ENCODE measurements at places on chromosomes 4 and X. TPM values are rescaled to one million over a fixed set of nuclear protein-coding genes. Genes with fewer than 3 reads are reported as not detected.

DNA sequence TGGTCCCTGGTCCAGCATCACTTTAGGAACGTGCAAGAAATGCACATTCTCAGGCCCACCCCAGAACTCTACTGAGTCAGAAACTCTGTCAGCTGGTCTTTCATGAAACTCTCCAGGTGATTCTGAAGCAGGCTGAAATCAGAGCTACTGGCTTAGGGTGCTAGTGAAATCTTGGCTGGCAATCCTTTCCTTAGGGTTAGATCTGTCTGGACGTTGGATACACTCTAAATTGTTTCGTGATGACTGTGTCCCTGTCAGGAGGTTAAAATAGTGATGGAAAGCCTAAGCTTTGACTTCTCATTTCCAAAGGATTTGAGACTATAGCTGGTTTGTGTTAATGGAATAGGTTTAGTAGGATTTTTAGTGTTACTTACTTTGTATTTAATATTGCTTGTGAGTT is 99.1 kb downstream of the ARHGAP10 start:
- no peak overlapping the region for H3K27ac ChIP-seq
- H3K4me1 ChIP-seq, result no peaks in the 10 kb centered on the region
- no peak for DNase-seq
- H3K27me3 ChIP-seq, result no peaks in the 10 kb centered on the region
- H3K4me3 ChIP-seq, result no peak overlapping the region

H2BW2 gene
- not detected for total RNA-seq

PLAC1 gene
- not detected for total RNA-seq

GRCh38 chrX:14359727-14360126 is 169.6 kb upstream of the GLRA2 start:
- H3K4me3 ChIP-seq, result no peak overlapping the region
- no peak overlapping the region for H3K27ac ChIP-seq
- no peak for DNase-seq
- H3K27me3 ChIP-seq, result no peaks in the 10 kb centered on the region
- no peaks in the 10 kb centered on the region for H3K36me3 ChIP-seq
- no peaks in the 10 kb centered on the region for H3K4me1 ChIP-seq

GRCh38 chr4:118836301-118837120 is 585 bp upstream of the SEC24D start:
- peak overlapping the region; percentile 91 for H3K4me3 ChIP-seq
- peak overlapping the region; percentile 87 for H3K27ac ChIP-seq
- no peaks in the 10 kb centered on the region for H3K36me3 ChIP-seq
- DNase-seq, result no peak

MGARP gene
- total RNA-seq, result 0.29 TPM

DNA sequence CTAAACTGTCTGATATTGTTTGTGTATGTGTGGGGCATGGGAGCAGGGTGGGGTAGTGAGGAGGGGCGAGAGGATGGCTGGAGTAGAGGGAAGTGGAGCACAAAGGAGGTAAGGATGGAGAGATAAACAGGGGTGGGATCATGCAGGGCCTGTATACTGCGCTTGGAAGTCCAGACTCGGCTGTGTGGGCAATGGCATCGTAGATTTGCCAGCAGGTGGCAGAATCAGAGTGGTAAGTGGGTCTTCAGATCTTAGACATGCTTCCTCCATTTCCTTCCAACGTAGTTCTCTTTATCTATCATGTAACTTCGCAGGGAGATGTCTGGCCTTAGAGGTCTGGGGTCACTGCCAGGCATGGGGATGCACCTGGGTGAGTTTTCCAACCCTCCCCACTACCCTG is 155.5 kb downstream of the PDGFRA start:
- H3K27ac ChIP-seq, result no peak overlapping the region
- no peaks in the 10 kb centered on the region for H3K27me3 ChIP-seq
- H3K36me3 ChIP-seq, result no peaks in the 10 kb centered on the region
- no peak for DNase-seq
- no peak overlapping the region for H3K4me3 ChIP-seq

FDCSP gene
- not detected for total RNA-seq

CYLC1 gene
- total RNA-seq, result not detected

- no peaks in the 10 kb centered on the region for H3K36me3 ChIP-seq
- no peak overlapping the region for H3K27ac ChIP-seq
- H3K4me1 ChIP-seq, result no peaks in the 10 kb centered on the region
- DNase-seq, result no peak
These were observed 73.9 kb upstream of the MAP9 start for GRCh38 chr4:155450676-155451075.

PRRG1 gene
- not detected for total RNA-seq

DNA sequence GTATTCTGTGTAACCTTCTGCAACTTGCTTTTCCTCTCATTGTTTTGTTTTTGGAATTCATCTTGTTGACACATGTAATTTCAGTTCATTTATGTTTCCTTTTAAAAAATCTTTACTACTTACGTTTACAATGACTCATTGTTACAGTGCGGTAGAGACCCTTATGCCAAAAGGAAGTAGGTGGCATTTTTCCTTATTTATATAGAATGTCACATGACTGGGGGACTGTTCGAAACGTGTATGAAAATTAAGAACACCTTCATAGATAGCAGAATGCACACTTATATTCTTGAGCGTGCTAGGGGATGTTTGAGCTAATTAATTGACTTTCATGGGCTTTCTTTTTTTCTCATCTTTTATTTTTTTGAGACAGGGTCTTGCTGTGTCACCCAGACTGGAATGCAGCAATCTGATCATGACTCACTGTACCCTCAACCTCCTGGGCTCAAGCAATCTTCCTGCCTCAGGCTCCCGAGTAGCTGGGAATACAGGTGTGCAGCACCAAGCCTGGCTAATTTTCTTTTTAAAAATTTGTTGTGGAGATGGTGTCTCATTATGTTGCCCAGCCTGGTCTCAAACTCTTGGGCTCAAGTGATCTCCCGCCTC is 7.3 kb downstream of the REPS2 start:
- no peak for DNase-seq
- no peaks in the 10 kb centered on the region for H3K36me3 ChIP-seq
- H3K27ac ChIP-seq, result no peak overlapping the region
- no peaks in the 10 kb centered on the region for H3K4me1 ChIP-seq
- H3K4me3 ChIP-seq, result no peak overlapping the region

DRD5 gene
- total RNA-seq, result not detected

DNA sequence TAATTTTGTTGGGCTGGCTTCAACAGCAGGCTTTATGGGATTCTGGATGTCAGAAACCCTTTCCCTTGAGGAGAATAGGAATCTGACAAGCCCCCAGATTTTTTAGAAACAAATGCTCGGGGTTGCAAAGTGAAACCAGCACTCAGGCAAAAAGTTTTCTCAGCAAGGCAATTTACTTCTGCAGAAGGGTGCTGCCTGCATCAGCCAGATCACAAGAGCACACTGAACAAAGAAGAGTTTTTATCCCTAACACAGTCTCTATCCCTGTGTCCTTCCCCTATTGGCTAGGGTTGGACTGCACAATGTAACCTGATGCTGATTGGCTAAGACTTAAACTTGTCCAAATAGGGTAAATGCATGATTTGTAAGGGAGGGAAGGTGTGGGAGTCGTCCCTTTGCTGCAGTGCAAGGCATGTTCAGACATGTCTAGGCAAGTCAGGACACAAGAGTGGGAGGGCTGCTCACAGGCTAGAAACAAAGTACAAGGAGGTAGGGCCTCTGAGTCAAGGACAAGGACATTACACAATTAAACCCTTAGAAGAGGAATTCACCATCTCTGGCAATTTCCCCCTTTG is 175.8 kb downstream of the CCNG2 start:
- H3K4me3 ChIP-seq, result no peak overlapping the region
- no peaks in the 10 kb centered on the region for H3K27me3 ChIP-seq
- H3K36me3 ChIP-seq, result no peaks in the 10 kb centered on the region
- no peak overlapping the region for H3K27ac ChIP-seq
- no peaks in the 10 kb centered on the region for H3K4me1 ChIP-seq
- no peak for DNase-seq

- H3K4me3 ChIP-seq, result no peak overlapping the region
- no peaks in the 10 kb centered on the region for H3K27me3 ChIP-seq
- H3K36me3 ChIP-seq, result no peaks in the 10 kb centered on the region
- DNase-seq, result no peak
- H3K4me1 ChIP-seq, result no peaks in the 10 kb centered on the region
These were observed 282.0 kb downstream of the ARHGAP24 start for GRCh38 chr4:85756938-85757337.

DNA sequence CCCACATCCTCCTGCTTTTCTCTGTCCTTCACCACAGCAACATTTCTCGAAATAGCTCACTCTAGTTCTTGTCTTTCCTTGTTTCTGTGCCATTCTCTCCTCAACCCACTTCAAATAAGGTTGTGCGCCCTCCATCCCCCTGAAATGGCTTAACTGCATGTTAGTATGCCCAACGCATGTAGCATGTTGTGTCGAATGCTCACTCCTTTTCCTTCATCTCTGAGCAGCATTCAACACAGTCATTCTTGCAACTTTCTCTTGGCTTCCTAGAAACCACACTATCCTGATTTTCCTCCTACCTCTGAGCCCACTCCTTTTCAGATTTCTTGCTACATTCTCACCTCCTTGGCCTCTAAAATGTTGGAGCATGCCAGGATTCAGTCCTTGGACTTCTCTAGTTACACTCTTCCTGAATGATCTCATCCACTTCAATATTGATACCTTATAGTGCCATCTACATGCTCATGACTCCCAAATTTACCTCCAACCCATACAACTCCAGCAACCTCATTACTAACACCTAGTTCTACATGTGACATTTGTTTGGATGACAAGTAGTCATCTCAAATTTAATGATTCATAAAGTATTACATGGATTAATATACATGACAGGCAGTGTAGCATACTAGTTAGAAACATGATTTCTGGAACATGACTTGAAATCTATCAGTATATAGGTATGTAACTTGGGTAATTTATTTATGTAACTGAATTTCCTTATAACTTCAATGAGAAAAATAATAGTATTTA is 22.3 kb downstream of the RBMX start:
- H3K4me1 ChIP-seq, result no peaks in the 10 kb centered on the region
- no peak for DNase-seq
- no peak overlapping the region for H3K27ac ChIP-seq
- no peaks in the 10 kb centered on the region for H3K27me3 ChIP-seq
- H3K4me3 ChIP-seq, result no peak overlapping the region
- H3K36me3 ChIP-seq, result no peaks in the 10 kb centered on the region

GRCh38 chr4:52997132-52997416 is 135.0 kb downstream of the RASL11B start:
- no peak for DNase-seq
- H3K4me3 ChIP-seq, result no peak overlapping the region
- H3K36me3 ChIP-seq, result no peaks in the 10 kb centered on the region
- no peaks in the 10 kb centered on the region for H3K27me3 ChIP-seq

GRCh38 chr4:110196871-110197528 is 1.4 kb downstream of the ELOVL6 start:
- no peaks in the 10 kb centered on the region for H3K27me3 ChIP-seq
- peaks cover 9% of the 10 kb centered on the region for H3K36me3 ChIP-seq
- H3K4me1 ChIP-seq, result peaks cover 11% of the 10 kb centered on the region
- H3K27ac ChIP-seq, result peak overlapping the region; percentile 79
- peak overlapping the region; percentile 97 for H3K4me3 ChIP-seq

- no peak for DNase-seq
- H3K4me1 ChIP-seq, result peaks cover 50% of the 10 kb centered on the region
- no peaks in the 10 kb centered on the region for H3K36me3 ChIP-seq
- H3K27me3 ChIP-seq, result no peaks in the 10 kb centered on the region
These were observed 6.2 kb downstream of the RTL5 start for GRCh38 chrX:72125331-72126047.

DNA sequence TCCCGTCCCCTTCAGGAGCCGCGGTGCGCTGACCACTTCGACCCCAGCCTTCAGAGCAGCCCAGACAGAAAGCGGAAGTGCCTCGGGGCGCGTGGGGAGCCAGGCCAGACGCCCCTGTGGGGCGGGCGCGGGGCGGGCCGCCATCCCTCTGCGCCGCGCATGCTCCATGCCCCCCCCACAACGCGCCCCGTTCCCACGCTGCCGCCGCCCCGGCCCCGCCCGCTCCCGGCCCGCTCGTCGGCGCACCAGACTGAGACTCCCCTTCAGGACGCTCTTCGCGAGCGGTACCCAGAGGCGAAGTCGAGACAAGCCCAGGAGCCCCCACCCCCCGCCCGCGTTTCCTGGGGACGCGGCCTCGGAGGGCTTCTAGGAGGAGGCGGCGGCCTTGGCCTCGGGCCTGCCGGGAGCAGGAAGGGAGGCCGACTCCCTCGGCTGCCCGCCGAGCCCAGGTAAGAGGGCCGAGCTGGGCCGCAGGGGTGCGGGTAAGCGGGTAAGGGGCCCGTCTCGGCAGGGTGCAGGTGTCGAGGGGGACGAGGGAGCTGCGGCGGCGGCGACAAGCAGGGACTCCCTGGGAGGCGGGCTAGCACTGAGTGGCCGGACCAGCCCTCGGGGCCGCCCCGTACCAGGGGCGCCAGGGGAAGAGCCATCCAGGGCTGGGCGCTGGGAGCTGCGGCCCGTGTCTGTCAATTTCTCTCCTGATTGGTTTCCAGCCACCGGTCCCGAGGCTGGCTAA is at the start of gene ZFP92:
Gene ZFP92 (plus strand): TSS at position 218 of the 733 bp plus-strand sequence. CDS start 6,851 bp downstream, outside the sequence.
- no peaks in the 10 kb centered on the region for H3K36me3 ChIP-seq
- H3K27ac ChIP-seq, result no peak within 1 kb of the TSS
- H3K27me3 ChIP-seq, result no peaks in the 10 kb centered on the region
- H3K4me1 ChIP-seq, result no peaks in the 10 kb centered on the region

OTUD4 gene
- 65.4 TPM for total RNA-seq

DNA sequence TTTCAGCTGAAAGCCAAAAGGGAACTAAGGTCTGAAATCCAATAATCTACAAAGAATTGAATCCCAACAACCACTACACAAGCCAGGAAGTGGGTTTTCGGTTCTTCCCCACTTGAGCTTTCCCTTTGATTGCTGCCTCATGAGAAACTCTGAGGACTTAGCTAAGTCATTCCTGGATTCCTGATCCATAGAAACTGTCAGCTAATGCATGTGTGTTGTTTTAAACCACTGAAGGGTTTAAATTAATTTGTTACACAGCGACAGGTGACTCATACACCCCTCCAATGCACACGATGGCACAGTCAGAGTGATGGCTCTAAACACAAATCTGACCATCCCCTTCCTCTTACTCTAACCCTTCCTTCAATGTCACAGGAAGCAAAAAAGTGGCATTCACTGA is 282.9 kb downstream of the RAB28 start:
- no peaks in the 10 kb centered on the region for H3K4me1 ChIP-seq
- H3K27me3 ChIP-seq, result no peaks in the 10 kb centered on the region
- H3K27ac ChIP-seq, result no peak overlapping the region
- no peaks in the 10 kb centered on the region for H3K36me3 ChIP-seq

DNA sequence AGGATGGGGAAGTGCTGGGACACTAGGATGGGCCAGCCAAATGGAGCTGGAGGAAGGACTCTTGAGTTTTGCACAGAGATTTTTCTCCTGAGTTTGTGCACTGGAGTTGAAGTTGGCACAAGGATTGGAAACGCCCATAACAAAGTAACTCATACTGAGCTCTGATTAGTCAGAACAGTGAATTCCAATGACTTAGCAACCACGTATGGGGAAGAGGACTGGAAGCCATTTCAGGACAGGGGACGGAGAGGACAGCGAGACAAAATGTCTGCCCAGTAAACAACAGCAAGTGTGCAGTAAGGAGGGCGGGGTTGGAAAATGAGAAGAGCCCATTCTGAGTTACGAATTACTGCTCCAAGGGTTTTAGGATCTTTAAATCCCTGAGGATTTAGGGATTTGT is 5.9 kb downstream of the RIPPLY1 start:
- no peak for DNase-seq
- H3K27me3 ChIP-seq, result no peaks in the 10 kb centered on the region
- H3K27ac ChIP-seq, result no peak overlapping the region

SSX4B gene
- not detected for total RNA-seq

All from naive thymus-derived CD4-positive, alpha-beta T cell (primary cell).